Fibroblast of lung (primary cell): ENCODE measurements at places on chromosomes 11 and 22. TPM values are rescaled to one million over a fixed set of nuclear protein-coding genes. Genes with fewer than 3 reads are reported as not detected.

DNA sequence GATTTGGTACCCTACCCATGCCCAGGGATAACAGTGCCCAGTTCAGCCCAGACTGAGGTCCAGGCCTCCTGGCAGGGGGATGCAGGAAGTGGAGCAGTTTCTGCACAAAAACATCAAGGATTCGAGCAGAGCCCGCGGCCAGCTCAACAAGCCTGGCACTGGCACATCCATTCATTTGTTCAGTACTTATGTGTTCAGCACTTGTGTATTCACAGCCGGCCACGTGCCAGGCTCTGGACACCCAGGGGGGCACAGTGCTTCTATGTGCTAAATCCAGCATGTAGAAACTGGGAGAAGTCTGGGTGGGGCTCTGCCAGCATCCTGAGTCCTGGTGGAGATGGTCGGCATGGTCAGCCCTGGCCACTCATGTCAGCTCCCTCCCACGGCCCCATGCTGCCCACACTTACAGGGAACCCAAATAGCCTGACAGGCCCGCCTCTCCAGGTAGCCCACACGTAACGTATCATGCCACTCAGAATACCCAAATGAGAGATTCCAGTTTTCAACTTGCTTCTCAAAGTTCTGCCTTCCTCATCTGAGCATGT lies 28.5 kb downstream of the LINC01488 start:
- H3K36me3 ChIP-seq, result no peaks in the 10 kb centered on the region
- peaks cover 3% of the 10 kb centered on the region for H3K4me1 ChIP-seq
- no peak overlapping the region for H3K27ac ChIP-seq
- H3K4me3 ChIP-seq, result no peak overlapping the region

DNA sequence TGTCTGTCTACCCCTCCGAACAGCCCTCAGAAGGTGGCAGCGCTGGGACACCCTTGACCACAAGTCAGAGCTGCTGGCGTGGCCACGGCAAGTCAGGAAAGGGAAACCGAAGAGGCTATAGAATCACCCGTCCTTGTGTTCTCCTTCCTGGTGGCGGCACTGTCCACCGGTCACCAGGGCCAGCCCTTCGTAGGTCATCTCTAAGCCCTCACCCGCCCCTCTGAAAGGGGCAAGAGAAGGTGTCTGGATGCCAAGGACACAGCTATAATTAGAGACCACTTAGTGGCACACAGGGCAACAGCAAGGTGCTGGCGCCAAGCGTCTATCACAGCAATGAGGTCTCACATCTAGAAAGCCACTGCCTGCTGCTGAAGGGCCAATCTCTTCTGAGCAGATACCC lies 320.9 kb downstream of the SHANK2 start:
- no peak overlapping the region for H3K4me3 ChIP-seq
- no peak overlapping the region for H3K27ac ChIP-seq
- DNase-seq, result no peak
- H3K4me1 ChIP-seq, result no peaks in the 10 kb centered on the region
- H3K36me3 ChIP-seq, result no peaks in the 10 kb centered on the region
- no peaks in the 10 kb centered on the region for H3K27me3 ChIP-seq

XKR3 gene
- not detected in 2 replicates for polyA plus RNA-seq

OPCML gene
- polyA plus RNA-seq, result 1.4 and 2.8 TPM in 2 replicates

DNA sequence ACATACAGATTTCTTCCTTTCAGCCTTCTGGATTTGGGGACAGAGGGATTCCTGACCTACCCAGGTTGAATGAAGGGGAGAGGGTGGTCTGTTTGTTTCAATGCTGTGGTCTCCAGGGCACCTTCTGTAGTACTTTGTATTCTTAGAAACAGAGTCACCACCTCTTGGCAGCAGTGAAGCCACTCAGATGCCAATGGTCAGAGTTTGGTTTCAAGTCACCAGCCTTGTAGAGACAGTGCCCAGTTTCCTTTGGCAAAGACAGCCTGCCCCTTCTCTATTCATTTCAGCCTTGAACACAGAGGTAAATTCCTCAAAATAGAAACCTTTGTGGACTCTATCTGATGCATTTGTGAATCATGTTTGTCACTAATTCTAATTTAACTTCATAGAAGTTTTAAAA lies 111.7 kb upstream of the RASSF10 start:
- no peak overlapping the region for H3K27ac ChIP-seq
- H3K4me3 ChIP-seq, result no peak overlapping the region
- peaks cover 13% of the 10 kb centered on the region for H3K36me3 ChIP-seq
- H3K27me3 ChIP-seq, result no peaks in the 10 kb centered on the region

DNA sequence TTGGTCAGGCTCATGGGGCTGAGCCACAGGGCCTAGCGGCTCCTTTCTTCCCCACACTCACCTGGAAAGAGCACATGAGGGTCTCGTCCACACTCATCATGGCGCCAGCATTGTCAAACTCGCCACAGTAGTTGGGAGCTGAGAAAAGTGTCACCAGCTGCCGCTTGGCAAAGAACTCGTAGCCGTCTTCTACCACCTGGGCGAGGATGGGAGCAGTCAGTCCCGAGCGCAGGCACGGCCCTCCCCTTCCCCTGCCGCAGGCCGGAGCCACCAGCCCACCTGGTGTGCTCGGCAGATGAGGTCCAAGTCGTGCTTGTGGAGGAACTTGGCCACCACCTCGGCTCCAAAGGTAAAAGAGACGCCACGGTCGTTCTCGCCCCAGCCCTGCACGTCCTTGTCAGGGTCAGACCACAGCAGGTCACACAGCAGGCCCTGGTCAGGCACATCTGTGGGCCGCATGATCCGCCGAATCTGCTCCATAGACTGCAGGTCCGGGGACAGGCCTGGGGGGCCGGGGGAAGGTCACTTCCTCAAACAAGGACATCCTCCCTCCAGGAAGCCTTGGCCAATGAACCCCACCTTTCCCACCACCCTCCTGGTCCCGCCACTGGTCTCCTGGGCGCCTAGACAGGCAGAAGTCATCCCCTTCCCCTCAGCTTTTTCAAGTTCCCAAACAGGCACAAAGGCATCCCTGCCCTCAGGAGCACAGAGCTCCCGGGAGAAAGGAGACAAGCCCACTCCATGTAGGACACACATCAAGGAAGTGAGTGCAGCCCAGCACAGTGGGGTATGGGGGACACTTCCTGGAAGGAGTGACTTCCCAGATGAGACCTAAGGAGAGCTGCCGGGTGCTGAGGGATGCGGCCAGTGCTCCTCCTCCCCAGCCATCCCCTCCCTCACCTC lies 2.7 kb downstream of the PPP1CA start:
- DNase-seq, result no peak
- H3K27ac ChIP-seq, result no peak overlapping the region
- H3K4me1 ChIP-seq, result peaks cover 6% of the 10 kb centered on the region
- H3K36me3 ChIP-seq, result peaks cover 20% of the 10 kb centered on the region
- no peaks in the 10 kb centered on the region for H3K27me3 ChIP-seq

GRCh38 chr11:2821891-2822290 lies 63.7 kb downstream of the CDKN1C start:
- no peak for DNase-seq
- peaks cover 24% of the 10 kb centered on the region for H3K4me1 ChIP-seq
- H3K27ac ChIP-seq, result no peak overlapping the region

OR8D4 gene
- polyA plus RNA-seq, result not detected in 2 replicates

GRCh38 chr11:1757861-1758610 lies 5.7 kb downstream of the CTSD start:
- H3K27ac ChIP-seq, result no peak overlapping the region
- no peaks in the 10 kb centered on the region for H3K27me3 ChIP-seq
- no peak overlapping the region for H3K4me3 ChIP-seq

DNA sequence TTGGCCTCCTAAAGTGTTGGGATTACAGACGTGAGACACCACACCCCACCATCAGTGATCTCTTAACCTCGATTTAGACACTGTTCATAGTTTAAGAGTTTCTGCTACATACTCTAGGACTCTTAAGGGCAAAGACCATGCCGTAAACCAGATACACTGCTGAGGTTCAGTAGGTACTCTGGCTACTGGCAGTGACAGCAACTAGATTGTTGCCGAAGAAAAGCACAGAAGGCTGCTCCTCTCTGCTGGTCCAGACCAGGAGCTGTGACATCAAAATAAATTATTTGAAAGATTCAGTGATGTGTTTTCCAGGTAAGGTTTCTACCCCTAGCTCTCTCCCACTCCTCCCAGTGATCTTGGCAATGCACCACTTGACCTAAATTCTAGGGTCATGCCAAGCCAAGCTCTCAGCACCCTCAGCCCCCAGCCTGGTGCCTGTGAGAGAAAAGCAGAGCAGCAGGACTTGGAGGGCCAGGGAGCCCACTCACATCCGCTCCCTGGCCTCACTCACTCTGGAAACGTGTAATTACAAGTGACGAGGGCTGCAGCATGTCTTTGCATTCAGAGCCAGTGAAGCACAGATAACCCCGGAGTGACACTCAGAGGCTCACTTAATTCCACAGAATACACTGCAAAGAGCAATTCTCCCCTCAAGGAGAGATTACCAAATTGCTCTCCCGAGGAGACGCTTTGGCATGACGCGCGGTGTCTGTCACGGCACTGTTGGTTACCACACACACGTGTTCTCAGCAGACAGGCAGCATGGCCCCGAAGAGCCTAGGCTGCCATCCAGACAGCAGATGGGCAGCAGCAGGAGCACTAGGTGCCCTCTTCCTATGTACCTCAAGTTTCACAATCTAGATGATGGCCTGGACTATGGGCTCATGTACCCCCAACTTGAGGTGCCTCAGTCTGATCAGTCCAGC lies 96.9 kb upstream of the PITPNB start:
- peaks cover 2% of the 10 kb centered on the region for H3K36me3 ChIP-seq
- no peak overlapping the region for H3K4me3 ChIP-seq
- H3K27me3 ChIP-seq, result no peaks in the 10 kb centered on the region
- no peak overlapping the region for H3K27ac ChIP-seq

GRCh38 chr22:30882974-30883533 lies 85.5 kb downstream of the MORC2 start:
- no peak overlapping the region for H3K27ac ChIP-seq
- no peaks in the 10 kb centered on the region for H3K27me3 ChIP-seq
- DNase-seq, result no peak
- no peaks in the 10 kb centered on the region for H3K36me3 ChIP-seq
- no peaks in the 10 kb centered on the region for H3K4me1 ChIP-seq
- H3K4me3 ChIP-seq, result no peak overlapping the region

DNA sequence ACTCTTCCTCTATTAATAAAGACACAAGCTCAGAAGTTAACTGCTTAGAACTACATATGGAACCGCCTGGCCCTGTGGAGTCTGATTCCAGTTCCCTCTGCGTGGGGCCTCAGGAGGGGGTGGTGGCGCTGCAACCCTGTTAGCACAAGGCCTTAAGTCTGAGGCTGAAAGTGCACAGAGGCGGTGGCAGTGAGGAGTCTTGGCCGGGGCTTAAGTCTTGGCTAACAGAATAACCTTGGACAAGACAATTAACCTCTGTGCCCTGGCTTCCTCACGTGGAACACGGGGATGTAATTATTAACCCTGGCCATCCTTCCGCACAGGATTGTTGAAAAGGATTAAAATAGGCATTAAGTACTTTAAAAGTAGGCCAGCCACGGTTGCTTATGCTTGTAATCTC lies 191.5 kb downstream of the CEP164 start:
- no peak for DNase-seq
- no peak overlapping the region for H3K27ac ChIP-seq
- H3K36me3 ChIP-seq, result no peaks in the 10 kb centered on the region
- H3K4me1 ChIP-seq, result no peaks in the 10 kb centered on the region
- H3K4me3 ChIP-seq, result no peak overlapping the region
- no peaks in the 10 kb centered on the region for H3K27me3 ChIP-seq

DNA sequence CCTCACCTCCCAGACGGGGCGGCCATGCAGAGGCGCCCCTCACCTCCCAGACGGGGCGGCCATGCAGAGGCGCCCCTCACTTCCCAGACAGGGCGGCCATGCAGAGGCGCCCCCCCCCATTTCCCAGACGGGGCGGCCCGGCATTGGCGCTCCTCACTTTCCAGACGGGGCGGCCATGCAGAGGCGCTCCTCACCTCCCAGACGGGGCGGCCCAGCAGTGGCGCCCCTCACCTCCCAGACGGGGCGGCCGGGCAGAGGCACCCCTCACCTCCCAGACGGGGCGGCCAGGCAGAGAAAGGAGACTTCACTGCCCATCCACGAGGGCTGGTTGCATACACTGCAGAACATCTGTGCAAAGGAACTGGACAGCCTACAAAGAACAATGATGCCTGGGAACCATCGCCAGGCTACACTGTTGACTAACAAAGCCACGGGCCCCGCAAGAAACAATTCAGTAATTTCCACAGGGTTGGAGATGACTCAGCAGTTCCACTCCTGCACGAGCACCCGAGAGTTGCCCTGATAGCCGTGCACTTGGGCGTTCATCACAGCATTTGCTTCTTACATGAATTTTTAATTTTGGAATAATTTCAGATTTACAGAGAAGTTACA lies 58.7 kb downstream of the CTTN start:
- no peak overlapping the region for H3K27ac ChIP-seq
- no peaks in the 10 kb centered on the region for H3K36me3 ChIP-seq
- no peak overlapping the region for H3K4me3 ChIP-seq
- H3K4me1 ChIP-seq, result no peaks in the 10 kb centered on the region
- DNase-seq, result peak; percentile 58
- peaks cover 14% of the 10 kb centered on the region for H3K27me3 ChIP-seq

DNA sequence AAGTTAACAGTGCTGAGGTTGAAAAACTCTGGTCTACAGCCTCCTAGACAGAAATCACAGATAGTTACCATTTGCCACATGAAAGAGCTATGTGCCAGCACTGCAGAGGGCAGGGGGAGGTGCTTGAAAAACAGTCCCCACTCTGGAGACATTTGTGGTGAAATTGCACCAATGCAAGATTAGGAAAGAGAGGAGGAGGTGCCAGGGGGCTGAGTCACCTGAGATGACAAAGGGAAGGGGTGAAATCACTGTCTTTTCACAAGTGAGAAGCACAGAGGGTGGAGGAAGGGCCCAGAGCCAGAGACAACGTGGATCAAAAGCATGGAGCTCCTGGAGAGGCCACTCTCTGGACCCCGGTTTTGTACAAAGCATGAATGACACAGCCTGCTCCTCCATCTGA lies 196.3 kb downstream of the BUD13 start:
- no peaks in the 10 kb centered on the region for H3K36me3 ChIP-seq
- no peaks in the 10 kb centered on the region for H3K4me1 ChIP-seq
- no peak overlapping the region for H3K4me3 ChIP-seq
- DNase-seq, result no peak

MMP10 gene
- 0.17 and 0.28 TPM in 2 replicates for polyA plus RNA-seq

DNA sequence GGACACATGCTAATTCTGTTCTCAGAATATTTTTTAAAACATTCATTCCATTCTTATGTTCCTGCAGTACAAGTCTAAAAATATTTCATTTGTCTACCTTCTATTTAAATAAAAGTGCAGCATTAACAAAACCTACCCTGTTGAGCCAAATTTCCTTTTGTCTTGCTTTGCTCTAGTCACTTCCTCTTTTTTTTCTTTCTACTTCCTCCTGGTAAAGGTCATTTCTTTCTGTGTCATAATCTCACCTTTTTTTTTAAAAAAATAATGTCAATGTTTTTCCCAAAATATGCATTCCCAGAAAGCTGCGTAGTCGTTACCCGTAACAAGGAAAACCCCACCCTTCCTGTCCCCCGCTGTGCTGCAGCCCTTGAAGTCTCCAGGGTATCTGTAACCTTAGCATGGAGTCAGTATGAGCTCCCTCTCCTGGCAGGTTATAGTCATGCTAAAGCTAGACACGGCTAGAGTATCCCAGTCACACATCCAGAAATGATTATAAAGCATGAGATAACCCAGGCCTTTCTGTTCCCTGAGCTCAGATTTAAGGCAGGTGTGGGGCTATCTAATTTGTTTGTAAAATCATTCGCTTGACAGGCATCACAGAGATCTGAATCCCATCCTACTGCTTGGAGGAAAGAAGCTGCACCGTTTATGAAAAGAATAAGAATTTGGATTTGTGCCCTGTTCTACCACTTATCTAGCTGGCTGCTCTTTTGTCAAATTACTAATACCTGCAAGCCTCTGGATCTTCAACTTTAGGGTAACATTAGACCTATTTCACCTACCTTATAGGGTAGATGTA lies 51.1 kb upstream of the EED start:
- peak; percentile 84 for DNase-seq
- H3K4me1 ChIP-seq, result peaks cover 3% of the 10 kb centered on the region
- H3K27me3 ChIP-seq, result no peaks in the 10 kb centered on the region

SERPING1 gene
- 35.8 and 117 TPM in 2 replicates for polyA plus RNA-seq
